ENCODE measurements at places on chromosomes 12 and 14.

DNA sequence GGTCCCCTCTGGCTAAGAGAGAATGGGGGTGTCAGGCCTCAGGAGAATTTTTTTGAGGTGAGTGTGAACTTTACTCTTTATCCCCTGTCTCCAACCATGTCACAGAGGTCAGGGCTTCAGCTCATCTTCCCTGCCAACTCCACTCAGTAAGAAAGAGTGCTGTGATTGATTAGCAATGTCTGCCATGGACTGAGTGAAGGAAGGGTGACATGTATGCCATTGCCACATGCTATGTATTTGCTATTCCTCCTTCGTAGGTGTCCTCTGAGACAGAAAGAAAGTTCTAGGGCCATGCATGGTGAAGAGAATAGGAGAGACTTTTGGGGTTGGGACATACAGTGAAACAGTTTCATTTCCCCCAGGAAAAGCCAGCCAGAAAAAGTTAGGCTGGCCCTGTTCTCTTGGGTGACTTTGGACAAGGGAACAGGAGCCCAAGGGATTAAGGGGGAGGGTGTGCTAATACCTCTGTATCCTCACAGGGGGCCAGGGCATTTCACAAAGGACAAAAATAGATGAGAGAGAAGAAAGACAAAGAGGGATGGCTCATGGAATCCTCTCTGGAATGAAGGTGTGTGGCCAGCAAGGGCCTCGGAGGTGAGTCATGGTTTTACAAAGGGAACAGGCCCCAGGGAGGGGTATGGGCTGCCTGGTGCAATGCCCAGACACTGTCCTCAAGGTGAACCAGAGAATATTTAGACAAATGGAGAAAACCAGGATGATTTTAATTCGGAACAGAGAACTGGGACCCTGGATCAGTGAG lies 13.9 kb upstream of the MYL2 start:
- peak; percentile 91 for DNase-seq

DNA sequence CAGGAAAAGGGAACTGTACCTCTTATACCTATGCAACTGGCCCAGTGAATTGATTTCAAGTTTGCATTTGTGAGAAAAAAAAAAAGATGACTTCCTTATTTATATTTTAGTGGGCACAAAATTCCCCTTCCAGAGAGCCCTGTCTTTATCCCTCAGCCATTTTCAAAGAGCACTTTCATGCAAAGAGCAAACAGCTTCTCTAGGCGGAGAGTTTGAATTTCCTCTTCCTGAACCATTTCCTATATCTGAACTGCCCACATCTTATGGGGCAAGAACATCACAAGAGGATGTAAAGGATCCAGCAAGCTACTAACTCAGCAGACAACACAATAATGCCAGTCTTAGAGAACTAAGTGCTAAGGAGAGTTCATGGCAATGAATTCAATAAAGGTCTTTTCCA lies 22.3 kb upstream of the PLXNC1 start:
- DNase-seq = no peak

- no peak for DNase-seq
Observed at GRCh38 chr12:109857715-109858114, 22.6 kb downstream of the GLTP start.

DNA sequence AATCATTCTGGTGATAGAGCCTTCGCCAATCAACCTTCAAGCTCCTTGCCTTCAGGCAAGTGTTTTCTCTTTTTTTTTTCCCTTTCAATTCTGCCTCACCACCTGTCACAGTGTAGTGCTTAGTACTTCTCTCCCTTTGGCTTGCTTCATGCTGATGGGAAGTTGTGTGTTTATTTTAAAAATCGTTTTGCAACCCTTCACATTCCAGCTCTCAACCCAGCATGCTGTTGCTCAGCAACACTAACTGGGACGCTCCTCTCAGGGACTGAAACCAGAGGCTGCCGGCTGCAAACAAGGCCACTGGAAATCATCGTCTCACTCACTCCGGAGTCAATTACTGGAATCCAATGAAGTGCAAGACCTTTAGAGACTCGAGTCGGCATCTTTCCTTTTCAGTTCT lies 342.7 kb downstream of the PRKD1 start:
- no peak for DNase-seq

DNA sequence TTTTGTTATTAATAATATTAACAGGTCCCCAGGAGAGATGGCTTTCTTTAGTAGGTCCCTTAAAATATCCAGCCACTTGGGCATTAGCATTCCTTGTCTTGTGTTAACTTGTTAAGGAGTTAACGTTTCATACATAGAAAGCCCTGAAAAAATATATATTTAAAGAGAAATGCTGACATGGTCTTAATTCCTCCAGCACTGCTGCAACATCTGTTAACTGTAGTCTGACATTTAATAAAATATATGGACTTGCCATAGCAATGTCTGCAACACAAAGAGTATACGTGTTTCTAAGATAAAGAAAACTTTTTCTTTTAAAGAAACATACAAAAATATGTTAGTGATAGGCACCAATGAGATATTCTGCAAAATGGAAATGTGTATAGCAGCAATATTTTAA lies 10.0 kb downstream of the SLC38A4 start:
- DNase-seq = no peak

GRCh38 chr12:53868511-53868986 lies 70.1 kb upstream of the HOXC13 start:
- peak; percentile 36 for DNase-seq

GRCh38 chr12:116955382-116956021 lies 44.8 kb downstream of the FBXW8 start:
- no peak for DNase-seq

- DNase-seq = peak; percentile 22
Observed at GRCh38 chr12:40446385-40446784, 221.6 kb downstream of the LRRK2 start.

DNA sequence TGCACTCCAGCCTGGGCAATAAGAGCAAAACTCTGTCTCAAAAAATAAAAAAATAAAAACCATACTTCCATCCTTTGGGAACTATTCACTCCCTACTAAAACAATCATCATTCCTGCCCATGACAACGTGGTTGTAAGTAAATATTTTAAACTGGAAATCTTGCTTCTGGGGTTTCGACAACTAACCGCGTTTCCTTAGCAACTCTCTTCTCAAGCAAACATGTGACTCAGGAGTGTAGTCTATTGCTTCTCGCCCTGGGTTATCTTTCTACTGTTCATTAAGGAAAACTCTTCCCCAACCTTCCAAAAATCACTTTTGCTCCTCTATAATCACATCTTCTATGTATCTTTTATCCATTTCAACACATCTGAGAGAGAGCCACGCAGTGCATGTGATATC lies 21.8 kb downstream of the APPL2 start:
- no peak for DNase-seq

DNA sequence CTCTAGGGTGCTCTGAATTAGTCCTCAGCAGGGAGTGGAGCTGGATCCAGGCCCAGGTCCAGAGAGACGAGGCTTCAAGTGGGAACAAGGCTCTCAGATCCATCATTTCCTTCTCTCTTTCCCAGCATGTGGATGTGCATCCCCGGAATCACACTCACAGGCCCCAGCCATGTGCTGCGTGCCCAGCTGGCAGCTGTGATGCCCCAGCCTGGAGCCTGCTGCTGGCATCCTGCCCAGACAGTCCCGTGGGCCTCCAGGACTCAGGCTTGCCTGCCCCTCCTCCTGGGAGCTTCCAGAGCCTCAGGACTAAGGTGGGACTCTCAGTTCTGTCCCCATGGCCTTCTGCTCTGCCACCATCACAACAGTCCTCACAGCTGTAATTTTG lies 6.2 kb upstream of the KRT84 start:
- DNase-seq = peak; percentile 40

GRCh38 chr12:68613209-68613904 lies 2.7 kb downstream of the RAP1B start:
- no peak for DNase-seq

- peak; percentile 22 for DNase-seq
Observed at GRCh38 chr12:66279123-66279712, 23.1 kb upstream of the HELB start.

- no peak for DNase-seq
Observed at GRCh38 chr12:51000245-51000644, 25.9 kb downstream of the SLC11A2 start.

DNA sequence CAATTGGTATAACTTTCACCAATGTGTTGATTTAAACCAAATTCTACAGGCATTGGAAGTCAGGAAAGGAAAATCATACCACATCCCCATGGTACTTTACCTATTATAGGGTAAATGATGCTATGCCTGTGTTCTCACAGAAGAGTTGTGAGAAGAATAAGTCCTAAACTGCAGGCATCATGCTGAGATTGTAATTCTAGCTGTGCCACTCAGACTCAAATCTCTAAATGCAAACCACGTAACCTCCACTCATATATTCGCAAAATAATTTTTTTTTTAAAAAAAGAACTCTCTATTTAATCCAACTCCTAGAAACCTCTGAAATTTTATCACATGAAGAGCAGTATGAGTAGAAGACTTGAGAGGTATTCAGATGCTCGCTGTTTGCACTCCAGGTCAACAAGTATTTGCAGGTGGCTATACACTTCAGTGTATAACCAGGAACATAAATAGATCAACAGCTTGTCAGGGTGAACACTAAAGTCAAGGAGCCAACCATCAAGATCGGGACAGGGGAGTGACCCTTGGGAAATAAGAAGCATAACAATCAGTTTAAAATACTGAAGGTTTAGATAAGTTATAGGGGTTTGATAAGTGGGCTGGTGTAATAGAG lies 110.1 kb downstream of the SLC25A21 start:
- no peak for DNase-seq

DNA sequence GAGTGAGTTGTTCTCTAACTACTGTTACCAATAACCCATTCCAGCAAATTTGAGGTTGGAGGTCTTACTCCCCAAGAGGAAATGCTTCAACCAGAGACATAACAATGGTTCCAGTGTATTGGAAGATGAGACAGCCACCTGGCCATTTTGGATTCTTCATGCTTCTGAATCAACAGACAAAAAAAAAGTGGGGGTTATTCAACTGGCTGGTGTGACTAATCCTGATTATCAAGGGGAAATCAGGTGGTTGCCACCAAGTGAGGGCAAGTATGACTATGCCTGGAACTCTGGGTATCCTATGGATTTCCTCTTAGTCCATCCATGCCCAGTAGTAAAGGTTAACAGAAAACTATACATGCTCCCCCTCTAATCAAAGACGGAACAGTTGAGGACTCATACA lies 29.9 kb upstream of the ZNF641 start:
- no peak for DNase-seq

DNA sequence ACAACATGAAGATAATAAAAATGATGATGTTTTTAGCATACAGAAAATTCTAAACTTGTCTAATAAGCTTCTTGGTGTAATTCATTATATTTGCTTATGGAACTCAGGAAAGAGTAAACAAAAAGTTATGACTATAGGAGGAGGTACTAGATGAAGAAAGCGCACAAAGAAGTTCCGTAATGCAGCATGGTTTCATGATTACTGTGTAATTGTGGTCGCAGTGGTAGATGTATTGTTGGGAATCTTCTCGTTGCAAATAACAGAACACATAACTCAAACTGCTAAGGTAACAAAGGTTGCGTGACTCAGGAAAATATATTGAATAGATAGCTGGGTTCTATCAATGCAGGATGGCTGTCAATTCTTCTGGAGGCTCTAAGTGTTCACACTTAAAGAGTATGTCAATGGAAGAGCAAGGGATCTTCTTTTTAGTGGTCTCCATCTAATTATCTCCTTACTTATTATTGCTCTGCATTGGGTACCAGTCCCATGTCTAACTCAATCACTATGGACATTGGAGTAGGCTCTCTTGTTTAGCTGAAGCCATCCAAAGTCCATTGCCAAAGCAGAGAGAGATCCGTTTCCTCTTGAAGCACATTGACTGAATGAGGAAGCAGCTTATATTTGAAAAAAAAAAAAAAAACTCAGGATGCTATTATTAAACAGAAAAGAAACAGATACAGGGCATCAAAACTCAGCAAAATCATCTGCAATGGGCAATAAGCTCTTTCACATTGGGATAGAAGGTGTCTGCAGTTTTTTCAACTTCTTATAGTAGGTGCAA lies 283.4 kb upstream of the ATP2B1 start:
- DNase-seq = no peak

- DNase-seq = peak; percentile 18
Observed at GRCh38 chr12:115044073-115044472, 360.1 kb upstream of the TBX3 start.

DNA sequence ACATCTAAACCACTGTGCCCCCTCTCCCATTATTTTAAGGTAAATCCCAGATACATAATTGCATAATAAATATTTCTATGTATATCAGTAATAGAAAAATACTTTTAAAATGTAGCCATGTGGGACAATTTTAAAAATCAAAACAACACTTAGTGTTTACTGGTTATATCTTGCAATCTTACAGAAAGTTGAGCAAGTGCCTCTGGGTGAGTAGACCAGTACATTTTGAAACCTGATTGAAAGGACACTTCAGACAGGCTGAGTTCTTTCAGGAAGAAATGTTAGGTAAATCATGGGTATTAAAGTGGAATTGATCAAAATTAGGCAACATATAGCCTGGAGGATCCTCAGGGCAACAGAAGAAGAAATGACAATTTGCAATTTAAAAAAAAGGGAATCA lies 7.2 kb downstream of the SLC38A4 start:
- no peak for DNase-seq

- DNase-seq = no peak
Observed at GRCh38 chr12:11183011-11183410, 3.7 kb downstream of the TAS2R42 start.

- DNase-seq = no peak
Observed at GRCh38 chr12:89134213-89134770, 218.0 kb downstream of the DUSP6 start.

- no peak for DNase-seq
Observed at GRCh38 chr14:44317441-44317746, 189.7 kb downstream of the FSCB start.

DNA sequence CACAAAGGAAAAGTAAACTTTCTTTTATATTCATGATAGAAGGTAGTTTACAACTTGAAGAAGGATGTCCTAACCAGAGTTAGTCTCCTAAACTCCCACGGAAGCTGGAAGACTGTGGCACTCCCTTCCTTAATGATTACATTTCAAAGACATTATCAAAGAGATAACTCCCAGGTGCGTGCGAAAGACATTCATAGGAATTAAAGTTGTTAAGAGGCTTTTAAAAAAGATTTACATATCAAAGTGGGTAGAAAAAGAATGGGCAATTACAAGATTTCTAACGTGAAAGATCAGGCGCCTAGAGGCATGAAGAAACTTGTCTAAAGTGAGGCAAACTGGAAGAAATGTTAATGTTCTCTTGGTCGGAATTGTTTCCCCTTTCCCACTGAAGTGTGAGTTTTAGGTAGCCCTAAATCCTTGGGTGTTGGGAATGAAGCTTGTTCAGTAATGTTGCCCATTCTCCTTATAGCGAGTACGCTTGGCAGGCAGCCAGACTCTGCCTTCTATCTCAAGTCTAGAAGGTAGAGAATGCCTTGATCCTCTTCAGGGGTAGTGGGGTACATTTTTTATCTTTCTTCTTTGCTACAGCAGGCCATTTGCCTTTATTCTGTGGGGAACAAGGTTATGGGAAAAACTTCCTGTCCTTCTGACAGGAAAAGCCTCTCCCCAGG lies 642.0 kb downstream of the SLC6A15 start:
- no peak for DNase-seq

DNA sequence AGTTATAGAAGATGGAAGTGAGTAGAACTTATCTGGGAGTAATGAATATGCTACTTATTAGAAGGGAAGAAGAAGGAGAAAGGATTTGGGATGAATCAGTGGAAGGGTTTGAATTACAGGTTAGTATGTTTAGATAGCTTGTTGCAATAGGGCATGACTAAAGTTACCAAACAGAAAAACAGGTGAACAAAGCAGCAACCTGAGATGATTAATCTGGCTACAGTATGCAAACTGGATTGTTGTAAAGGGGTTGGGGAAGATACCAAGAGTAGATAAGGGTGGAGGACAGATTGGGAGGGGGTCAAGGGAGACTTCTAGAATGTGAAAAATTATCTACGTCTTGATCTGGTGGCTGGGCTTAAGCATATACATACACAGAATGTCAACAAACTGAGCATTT lies 73.4 kb upstream of the CLEC14A start:
- DNase-seq = no peak

- DNase-seq = no peak
Observed at GRCh38 chr14:68295316-68295816, 475.8 kb downstream of the RAD51B start.

Measured in urothelium cell line (cell line).